T-helper 1 cell (primary cell): ENCODE measurements at places on chromosomes 5 and 9.

GRCh38 chr5:11182441-11183080, 421.5 kb upstream of the DAP start:
- no peak for DNase-seq

DNA sequence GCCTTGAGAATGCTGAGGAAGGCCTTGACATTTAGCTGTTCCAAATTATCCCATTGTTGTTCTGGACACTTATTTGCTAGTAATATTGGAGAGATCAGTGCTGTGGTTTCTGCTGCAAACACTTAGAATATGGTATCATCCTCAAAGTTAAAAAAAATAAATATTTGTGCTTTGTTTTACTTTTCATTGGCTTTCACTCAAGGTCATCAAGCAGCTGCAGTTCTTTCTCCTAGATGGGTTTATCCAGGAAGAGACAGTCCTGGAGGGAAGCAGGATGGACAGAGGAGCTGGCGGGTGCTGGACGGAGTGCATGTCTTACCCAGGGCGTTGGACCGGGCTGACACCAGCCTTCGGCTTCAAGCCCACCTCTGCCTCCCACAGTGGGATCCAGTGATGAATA, 193.6 kb downstream of the MTRR start:
- no peak for DNase-seq

- DNase-seq, result no peak
Measured at GRCh38 chr9:124553738-124554137, 46.5 kb upstream of the NR5A1 start.

DNA sequence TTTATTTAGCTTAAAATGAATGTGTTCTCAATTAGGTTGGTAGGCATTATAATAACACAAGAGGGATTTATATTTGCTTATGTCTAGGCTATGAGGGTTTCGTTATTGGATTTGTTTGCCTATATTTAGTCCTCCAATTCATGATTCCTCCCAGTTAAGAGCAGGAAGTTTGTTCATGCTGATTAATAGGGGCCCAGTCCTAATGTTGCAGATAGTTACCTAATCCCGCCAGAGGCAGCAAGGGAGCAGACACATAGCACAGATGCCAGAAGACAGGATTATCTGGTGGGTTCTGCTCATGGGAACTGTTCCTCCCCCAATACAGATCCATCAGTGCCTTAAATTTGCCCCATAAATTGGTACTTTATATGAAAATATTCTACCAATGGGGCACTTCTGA, 100.8 kb upstream of the TLE4 start:
- no peak for DNase-seq

DNA sequence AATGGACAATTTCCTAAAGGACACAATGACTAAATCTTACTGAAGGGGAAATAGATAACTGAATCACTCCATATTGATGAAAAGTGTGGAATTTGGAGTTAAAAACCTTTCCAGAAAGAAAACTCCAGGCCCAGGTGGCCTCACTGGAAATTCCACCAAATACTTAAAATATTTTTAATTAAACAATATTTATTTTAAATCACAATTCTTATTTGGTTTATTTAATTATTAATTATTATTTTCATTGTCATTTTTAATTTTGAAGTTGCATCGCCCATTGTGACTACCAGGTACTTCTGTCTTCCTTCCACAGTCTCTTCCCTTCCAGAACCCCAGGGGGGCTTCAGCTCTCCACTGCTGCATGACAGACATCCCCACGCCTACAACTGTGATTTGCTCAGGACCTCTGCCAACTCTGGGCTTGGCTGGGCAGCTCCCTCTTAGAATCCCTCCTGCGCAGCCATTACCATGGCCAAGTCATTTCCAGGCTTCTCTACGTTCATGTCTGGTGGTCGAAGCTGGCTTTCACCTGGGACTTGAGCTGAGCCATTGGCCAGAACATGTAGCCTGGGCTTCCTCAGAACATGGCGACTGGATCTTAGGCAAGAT, 16.4 kb upstream of the GADD45G start:
- DNase-seq, result no peak

DNA sequence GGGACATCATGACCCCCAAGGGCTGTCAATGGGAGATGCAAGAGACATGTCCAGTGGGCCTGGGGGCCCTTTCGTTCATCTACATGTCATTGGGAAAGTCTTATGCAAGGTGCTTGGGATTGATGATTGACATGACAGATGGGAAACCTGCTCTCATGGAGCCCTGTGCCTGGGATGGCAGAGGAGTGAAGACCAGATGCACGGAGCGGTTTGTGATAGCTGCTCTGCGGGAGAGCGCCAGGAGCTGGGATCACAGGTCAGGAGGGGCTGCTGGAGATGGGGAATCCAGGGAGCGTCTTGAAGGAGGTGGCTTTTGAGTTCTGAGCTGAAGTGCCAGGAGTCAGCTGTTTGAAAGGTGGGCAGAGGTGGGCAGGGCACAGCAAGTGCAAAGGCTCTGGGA, 104.3 kb downstream of the FGF18 start:
- no peak for DNase-seq

DNA sequence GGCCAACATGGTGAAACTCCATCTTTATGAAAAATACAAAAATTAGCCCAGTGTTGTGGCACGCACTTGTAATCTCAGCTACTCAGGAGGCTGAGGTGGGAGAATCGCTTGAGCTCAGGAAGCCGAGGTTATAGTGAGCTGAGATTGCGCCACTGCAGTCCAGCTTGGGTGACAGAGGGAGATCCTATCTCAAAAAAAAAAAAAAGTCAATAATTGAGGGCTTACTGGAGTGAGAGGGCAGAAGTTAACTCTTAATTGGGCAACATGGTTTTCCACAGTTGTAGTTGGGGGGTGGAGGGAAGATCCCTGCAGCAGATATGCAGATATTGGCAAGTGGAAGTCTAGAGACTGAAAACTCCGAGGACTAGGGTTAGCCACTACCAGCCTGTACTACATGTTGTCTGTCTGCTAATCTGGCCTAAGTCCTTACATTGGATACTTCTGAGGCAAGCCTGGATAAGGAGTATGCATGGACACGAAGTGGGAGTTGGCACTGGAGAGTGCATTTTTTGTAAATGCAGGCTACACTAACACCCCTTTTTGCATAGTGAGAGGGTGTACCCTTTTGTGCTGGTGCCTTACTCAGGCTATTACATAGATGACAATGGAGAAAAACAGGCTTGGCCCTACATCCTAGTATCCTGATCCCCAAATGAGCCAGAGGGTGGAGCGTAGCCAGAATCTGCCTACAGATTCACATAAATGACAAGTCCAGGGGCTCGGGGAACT, 89.0 kb upstream of the NIPBL start:
- no peak for DNase-seq

- no peak for DNase-seq
Measured at GRCh38 chr5:14771972-14772371, 99.6 kb downstream of the ANKH start.

DNA sequence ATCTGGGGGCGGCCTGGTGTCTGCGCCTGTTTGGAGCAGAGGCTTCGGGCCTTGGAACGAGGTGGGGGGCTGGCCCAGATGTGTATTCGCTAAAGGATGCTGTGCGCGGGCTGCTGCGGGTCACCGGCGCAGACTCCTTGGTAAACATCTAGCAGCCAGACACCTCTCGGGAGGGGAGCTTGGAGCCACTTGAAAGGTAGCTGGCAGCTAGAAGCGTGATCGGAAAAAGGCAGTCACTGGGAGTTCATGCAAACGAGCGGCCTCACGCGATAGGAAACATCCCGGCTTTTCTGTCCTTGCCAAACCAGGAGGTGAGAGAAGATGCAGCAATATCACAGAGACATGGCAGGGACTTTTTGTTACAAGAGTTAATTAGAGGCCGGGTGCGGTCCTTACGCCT, 8.1 kb downstream of the LAMC3 start:
- DNase-seq, result no peak

DNA sequence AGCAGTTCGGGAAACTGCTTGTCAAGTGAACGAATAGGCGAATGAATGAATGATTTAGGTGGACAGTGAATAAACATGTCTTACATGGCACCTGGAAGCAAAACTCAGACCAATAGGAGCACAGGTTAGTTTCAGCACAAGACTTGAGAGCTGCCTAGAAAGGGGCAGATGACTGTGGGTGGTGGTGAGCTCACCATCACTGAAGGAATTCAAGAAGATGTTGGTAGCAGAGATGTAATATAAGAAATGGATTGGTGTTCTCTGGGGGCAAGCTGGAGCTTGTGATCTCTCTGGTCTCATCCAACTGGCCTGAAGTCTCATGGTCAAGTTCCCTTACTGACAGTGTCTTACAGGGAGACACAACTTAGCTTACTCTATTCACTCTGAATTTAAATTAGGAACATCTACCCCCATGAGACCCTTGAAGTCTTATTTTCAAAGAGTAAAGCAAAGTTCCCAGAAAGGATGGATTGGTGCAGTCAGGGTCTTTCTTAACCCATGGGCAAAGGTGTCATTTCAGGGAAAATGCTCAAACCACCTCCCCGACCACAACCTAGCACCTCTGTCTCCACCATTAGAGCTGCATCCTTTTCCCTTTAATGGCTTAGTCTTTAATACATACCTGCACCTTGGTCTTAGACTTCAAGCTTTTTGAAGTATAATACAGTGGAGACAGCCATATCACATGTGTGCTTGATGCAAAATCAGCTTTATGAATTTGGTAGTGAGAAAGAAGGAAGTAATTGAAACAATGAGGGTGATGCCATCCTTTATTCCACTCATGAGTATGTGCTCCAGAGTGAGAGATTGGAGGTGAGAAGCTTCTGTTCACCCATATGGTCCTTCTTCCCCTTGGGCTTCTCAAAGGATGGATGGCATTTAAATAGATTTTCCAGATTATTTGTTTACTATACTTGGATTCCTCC, 5.1 kb downstream of the LCP2 start:
- no peak for DNase-seq

GRCh38 chr9:136585531-136586120, 39.8 kb upstream of the NOTCH1 start:
- no peak for DNase-seq

GRCh38 chr9:21770871-21771560, 31.4 kb upstream of the MTAP start:
- DNase-seq, result no peak

GRCh38 chr5:174311121-174311520, 265.6 kb downstream of the NSG2 start:
- no peak for DNase-seq

- no peak for DNase-seq
Measured at GRCh38 chr9:114223564-114224246, 68.4 kb downstream of the COL27A1 start.

- DNase-seq, result no peak
Measured at GRCh38 chr9:112624711-112625707, 92.9 kb downstream of the INIP start.

DNA sequence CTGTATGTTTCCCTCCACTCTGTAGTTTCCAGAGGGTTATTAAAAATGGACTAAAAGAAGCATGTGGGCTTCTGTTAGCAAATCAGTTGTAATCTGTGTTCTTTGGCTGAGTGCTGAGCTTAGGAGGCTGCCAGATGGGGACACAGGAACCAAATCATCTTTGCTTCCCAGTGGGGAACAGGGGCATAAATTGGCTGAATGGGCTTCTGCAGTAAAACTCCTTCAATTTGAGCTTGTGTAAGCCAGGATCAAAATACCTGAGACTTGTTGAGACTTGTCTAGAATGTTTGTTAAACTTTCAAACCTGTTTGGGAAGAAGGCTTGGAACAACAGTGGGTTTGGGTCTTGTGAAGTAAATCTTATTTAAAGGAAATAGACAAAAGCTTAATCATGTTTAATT, 32.2 kb upstream of the TNFAIP8 start:
- DNase-seq, result no peak

- no peak for DNase-seq
Measured at GRCh38 chr9:120876842-120877240, at the start of gene PHF19. TSS of gene PHF19 (minus strand) at chr9:120877188. CDS start at chr9:120874741, 2,447 bp downstream.

- no peak for DNase-seq
Measured at GRCh38 chr5:64518793-64519192, 13.0 kb downstream of the RGS7BP start.

GRCh38 chr9:77907585-77907984, 124.0 kb downstream of the GNAQ start:
- no peak for DNase-seq

DNA sequence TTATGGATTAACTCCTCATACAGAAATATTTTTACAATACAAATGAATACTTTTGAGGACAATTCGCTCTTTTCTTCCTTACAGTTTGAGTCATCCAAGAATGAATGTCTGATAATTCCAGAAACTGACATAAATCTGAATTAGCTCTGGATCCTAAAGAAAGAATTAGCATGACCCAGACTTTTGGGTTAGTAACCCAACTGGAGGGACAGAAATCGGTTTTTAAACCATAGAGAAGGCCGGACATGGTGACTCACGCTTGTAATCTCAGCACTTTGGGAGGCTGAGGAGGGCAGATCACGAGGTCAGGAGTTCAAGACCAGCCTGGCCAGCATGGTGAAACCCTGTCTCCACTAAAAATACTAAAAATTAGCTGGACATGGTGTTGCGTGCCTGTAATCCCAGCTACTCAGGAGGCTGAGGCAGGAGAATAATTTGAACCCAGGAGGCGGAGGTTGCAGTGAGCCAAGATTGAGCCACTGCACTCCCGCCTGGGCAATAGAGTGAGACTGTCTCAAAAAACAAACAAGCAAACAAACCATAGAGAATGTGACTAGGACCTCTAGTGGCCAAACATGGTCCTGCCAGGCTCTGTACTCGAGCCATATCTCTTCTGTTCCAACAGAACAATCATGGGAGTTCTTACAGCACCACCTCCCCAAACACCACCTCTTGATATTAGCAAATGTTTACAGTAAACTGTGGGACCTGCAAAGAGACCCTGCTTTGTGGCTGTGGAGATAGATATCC, 44.8 kb downstream of the LURAP1L start:
- no peak for DNase-seq

DNA sequence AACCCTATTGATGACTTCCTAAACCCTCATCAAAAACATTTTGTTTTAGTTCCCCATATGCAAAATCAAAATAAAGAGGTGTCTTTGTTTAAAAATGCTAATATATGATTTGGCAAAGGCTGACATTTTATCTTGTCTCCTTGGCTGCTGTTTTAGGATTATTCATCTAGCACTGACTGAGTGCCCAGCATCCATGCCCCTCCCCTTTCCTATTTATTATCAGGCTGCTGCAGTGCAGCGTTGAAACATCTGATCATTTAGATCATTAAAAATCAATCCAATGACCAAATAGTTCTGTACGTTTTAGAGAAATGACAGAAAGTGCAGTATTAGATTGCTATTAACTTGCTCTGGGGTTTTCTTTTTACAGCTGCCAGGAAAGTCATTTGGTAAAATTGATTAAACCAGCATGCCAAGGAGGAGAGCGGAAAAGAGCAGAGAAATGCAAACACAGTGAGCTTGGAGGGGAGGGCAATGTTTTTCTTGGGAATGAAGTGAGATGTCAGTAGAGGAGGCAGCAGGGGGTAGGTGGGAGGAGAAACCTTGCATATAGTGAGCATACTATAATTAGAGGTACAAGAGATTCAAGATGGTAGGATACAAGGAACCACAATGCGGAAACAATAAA, 286.3 kb downstream of the PDE4D start:
- no peak for DNase-seq

DNA sequence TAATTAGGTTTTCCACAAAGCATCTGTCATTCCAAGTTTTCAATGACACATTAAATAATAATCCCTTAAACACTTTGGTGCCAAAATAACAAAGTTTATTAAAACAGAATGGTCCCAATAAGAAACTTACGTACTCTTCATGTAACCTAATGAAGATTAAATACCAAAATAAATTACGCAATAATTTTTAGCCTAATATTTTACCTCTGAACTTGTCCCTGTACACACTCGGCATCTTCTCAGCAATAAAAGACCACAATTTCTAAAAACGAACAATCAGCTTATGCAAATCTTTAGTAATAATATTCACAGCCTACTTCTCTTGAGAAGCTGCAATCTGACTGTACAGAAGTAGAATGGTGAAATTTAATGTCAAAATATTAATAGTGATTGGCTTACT, 163.6 kb downstream of the ZDHHC21 start:
- no peak for DNase-seq

- DNase-seq, result peak; percentile 64
Measured at GRCh38 chr5:157857816-157858526, 974 bp downstream of the CLINT1 start.
